ENCODE measurements at places on chromosomes 16 and 17.

GRCh38 chr17:68624381-68624780, 23.2 kb upstream of the FAM20A start:
- DNase-seq: no peak

DNA sequence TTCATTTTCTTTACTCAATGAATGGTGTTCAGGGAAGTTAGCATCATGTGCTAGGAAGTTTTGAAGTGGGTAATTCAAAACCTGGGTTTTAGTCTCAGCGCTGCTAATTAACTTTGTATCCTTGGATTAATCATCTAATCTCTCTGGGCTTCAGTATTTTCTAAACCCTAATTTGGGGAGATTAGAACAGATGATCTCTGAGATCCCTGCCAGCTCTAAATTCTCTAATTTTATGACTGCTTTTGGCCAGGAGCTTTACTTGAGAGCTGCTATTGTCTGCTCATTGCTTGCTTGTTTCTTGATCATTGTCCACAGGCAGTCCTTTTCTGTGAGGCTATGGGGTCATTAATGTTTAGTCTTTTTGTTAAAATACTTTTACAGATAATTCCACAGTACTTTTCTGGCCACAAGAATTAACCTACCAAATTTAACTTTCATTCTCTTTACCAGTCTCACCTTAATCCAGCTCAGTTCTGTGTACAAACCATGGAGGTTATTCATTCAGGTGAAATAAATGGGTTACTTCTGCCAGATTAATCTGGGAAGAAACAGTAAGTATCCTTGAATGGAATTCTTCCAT, 28.4 kb upstream of the VWA3A start:
- no peak for DNase-seq

DNA sequence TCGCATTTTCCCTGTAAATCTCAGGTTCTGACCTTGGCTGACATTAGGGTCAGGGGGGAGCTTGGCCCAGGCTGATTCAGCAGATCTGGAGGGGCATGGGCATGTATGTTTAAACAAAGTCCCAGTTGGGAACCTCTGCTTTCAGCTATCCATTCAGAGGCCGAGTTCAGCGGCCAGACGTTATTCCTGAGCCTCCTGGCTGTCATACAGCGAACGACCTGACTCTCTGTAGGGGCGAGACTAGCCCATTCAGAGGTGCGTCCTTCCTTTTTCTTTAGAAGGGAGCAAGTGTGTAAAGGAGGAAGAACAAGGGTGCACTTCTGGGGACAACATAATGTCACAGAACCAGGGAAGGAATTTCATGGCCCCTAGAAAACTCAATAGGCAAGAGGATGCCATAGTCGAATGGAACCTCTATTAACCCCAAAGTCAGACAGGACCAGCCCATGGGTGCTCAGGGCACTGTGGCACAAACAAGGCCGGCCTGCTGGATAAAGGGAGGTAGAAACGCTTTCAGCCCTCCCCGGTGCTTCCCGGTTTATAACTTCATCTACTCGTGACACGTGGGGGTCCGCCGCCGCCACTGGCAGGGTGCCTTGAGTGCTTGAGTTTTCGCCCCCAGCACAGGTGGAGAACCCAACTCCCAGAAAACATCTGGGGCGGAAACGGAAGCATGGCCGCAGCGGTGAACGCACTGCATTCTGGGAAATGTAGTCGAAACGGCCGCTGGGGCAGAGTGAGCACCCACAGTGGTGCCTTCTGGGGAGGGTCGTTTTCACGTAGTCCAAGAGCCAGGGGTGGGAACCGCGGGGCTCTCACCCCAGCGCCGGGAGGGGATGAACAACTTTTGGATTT, 33.2 kb upstream of the PLCG2 start:
- DNase-seq: no peak

- no peak for DNase-seq
These were observed 526 bp downstream of the ZZEF1 start for GRCh38 chr17:4142107-4142900.

DNA sequence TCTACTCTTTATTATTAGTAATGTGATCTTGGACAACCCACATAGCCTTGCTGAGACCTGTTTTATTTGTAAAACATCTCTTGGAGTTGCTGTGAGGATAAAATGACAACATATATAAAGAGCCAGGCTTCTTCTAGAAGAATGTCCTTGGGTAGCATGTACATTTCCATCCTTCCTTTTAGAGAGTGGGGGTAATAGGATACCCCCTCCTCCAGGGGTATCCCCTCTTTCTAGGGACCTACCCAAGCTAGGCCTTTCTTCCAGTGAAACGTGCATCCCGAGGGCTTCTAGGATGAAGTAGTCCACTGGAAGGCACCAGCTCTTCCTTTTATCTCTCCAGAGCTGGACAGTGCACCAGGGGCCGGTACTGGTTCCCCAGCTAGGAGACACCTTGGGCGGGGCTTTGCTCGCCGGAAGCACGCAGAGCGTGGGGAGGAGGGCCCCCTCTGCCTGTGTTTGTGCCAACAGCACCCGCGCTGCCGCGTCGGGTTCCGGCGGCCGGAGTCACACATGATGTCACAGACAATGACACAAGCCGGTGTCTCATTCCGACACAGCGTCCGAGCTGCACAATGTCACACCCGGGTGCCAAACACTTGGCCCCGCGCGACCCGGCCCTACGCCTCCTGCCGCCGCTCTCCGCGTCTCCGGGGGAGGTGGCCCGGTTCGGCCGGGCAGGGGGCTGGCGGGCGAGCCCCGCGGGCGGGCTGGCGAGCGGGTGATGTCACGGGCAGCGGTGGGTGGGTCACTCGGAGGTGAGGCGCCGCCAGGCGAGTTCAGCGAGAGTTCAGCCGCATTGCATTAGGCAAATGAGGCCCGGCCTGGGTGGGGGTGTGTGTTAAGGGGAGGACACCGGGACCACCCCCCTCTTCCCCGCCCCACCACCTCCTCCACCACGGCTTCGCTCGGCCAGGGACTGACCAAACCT, 23.4 kb downstream of the GJD3 start:
- no peak for DNase-seq

DNA sequence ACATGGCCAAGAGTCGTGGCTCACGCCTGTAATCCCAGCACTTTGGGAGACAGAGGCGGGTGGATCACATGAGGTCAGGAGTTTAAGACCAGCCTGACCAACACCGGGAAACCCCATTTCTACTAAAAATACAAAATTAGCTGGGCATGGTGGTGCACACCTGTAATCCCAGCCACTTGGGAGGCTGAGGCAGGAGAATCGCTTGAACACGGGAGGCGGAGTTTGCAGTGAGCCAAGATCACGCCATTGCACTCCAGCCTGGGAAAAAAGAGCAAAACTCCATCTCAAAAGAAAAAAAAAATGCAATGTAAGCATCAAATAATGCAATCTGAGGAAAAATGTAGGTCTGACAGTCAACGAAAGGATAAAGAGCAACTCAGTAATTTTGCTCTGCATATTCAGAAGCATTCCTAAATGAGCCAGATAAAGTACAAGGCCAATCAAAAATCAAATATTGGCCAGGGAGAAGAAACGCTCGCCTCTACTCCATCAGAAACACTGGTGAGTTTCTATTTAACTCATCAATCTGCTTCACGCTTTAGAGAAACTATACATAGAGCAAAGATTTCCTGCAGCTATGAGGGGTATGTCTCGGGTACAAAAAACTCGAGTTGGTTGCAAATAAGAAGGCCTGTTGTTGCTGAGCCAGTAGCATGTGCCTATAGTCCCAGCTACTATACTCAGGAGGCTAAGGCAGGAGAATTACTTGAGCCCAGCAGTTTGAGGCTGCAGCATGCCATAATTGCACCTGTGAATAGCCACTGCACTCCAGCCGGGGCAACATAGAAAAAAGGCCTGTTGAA, 3.7 kb downstream of the TXNDC11 start:
- no peak for DNase-seq

- DNase-seq: no peak
These were observed 5.8 kb downstream of the NUP88 start for GRCh38 chr17:5413682-5414081.

GRCh38 chr17:12830777-12831247, 41.5 kb downstream of the ARHGAP44 start:
- no peak for DNase-seq

DNA sequence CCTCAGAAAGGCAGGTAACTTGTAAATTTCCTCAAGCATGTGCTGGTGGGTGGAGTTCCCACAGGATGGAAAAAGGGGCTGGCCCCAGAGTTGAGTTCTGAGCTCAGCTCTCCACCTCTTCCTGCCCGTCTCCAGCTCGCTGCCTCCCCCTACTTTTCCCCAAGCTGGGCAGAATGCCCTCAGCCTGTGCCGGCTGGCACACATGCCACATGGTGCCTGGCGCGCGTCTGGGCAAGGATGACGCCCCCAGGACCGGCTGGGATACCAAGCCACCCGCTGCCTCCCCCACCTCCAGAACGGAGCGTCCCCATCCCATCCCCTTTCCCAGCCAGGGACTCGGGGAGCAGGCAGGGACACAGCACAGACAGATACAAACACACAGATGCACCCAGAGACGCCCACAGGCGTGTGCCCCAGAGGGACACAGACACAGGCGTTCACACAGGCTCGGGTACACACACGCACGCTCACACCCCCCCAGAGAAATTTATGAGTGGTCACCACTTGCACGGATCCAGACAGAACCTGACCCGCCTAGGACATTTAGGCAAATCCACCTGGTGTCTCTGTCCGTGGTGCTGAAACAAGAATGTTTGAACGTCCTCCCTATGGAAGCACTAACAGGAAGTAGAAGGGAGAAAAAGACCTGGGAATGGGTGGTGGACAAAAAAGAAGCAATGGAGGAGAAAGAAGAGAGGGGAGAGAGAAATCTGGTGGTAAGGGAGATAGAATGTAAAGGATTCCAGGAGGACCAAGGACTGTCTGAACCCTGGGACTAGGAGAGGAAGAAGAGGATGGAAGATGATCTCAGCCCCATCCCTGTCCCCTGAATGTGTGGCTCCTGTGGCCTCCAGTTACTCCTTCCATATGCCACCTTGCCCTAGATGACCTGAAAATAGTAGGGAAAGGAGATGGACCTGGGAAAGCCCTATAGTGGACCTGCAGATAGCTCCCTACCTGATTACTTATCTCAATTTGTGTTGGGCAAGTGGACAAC, 15.5 kb downstream of the NEUROD2 start:
- DNase-seq: no peak

GRCh38 chr17:4520060-4520893, 21.6 kb downstream of the SPNS2 start:
- DNase-seq: no peak

- DNase-seq: no peak
These were observed 5.8 kb downstream of the DNAAF1 start for GRCh38 chr16:84150926-84151325.

GRCh38 chr17:57941384-57942370, 13.5 kb downstream of the CUEDC1 start:
- no peak for DNase-seq

DNA sequence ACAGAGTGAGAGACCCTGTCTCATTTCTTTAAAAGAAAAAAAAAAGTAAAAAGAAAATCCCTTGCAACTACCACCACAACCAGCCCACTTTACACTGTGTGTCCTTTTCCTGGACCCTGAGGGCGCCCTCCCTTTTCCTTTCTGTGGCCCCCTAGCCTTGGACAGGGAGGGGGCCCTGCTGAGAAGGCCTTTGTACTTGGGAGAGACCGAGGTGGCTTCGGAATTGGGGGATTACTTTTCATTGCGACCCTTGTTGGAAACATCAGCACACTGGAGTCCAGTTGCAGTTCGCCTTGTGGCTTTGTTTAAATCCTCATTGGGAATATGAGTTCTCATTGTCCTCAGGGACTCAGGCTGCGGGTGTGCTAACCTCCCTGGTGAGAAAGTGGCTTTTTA, 9.4 kb upstream of the DNASE1 start:
- DNase-seq: no peak

- no peak for DNase-seq
These were observed 2.5 kb upstream of the GJD3 start for GRCh38 chr17:40366861-40367518.

DNA sequence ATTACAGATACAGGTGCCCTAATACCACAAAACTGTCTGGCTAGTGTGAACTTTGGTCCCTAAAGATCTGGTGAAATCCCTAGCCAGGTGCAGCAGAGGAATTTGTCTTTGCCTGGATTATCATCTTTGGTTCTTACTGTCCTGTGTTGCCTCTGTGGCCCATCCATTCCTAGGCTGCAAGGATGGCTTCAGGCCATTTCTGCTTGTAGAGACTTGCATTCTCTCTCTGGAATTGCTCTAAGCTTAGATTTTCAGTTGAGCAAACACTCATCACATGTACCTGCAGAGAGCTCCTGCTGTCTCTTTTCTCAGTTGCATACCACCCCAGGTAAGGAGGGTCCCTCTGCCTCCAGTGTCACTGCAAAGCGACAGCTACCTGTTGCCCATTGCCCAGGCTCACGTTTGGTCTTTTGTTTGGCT, 114.9 kb downstream of the PRKCA start:
- no peak for DNase-seq

Data from SK-N-MC (cell line).